ENCODE measurements at places on chromosomes 2 and 18. TPM values are rescaled to one million over a fixed set of nuclear protein-coding genes. Genes with fewer than 3 reads are reported as not detected.

TLX2 gene
- total RNA-seq: 0.30 TPM

CDH20 gene
- 0.16 TPM for total RNA-seq

MAL gene
- total RNA-seq: 102 TPM

BMP10 gene
- not detected for total RNA-seq

NBEAL1 gene
- total RNA-seq: 8.3 TPM

CCNYL1 gene
- 8.7 TPM for total RNA-seq

PAX8 gene
- total RNA-seq: 0.52 TPM

CHN1 gene
- 5.6 TPM for total RNA-seq

UGT1A4 gene
- total RNA-seq: not detected

ALPG gene
- not detected for total RNA-seq

EDAR gene
- 10.3 TPM for total RNA-seq

SCN2A gene
- not detected for total RNA-seq
